ENCODE measurements at places on chromosomes 3 and 15.
A peak's percentile ranks its signal among the peaks of the same experiment; 100 is the strongest.

GRCh38 chr3:58514405-58514804, 22.5 kb downstream of the KCTD6 start:
- DNase-seq: no peak

- no peak for DNase-seq
Measured at GRCh38 chr3:129553171-129553570, 10.2 kb downstream of the H1-8 start.

DNA sequence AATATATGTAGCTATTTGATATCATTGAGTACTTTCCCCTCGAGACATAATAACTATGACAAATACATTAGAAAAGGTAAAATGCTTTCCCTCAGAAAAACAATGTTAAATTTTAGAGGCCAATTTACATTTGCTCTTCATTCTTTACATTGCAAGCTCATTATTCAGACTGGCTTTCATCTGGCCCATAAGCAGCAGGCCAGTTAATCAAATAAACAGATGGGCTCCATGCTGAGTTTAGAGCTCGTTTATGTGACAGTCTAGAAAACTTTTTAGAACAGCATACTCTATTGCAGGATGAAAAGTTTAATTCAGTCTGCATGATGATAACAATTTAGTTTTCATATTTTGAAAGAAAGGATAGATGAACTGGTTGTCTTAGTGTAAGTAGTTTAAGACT, 150.6 kb downstream of the DUT start:
- DNase-seq: no peak

DNA sequence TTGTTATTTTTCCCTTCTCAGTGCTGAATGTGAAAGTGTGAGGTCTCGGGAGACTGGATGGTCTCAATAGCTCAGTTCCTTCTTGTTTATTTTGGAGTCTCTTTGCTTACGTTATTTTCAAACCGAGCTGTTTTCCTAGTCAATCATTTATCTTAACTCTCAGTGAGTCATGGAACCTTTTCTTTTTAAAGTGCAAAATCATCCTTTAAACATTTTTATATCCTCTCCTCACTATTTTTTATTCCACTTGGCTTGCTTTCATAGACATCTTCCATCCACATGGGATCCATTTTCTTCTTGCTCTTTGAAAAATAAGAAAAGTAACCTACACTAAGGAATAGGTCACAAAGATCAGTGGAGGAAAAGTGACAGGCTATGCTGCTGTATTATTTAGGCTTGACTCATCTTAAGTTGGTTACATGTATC, 497.8 kb downstream of the NAALADL2 start:
- DNase-seq: no peak

GRCh38 chr3:62570888-62571287, 197.5 kb upstream of the FEZF2 start:
- DNase-seq: no peak

GRCh38 chr15:86735247-86736040, 655.8 kb downstream of the AGBL1 start:
- no peak for DNase-seq

DNA sequence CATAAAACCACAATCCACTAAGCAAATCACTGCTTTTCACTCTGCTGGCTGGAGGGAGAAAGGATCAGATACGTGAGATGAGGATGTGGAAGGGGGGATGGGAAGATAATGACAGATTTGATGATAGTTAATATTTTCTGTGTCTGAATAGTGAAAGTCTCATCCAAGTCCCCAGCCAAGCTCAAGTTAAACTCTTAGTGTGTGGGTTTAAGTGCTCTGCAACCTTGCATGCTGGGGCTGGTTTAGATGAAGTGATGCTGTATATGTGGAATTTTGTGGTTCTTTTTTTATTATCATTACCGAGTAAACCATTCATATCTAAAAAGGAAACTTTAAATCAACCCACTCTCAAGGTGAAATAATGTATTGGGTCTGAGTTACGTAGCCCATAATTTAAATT, 111.0 kb downstream of the TPRG1 start:
- DNase-seq: no peak

- DNase-seq: no peak
Measured at GRCh38 chr3:176741664-176742047, 455.6 kb downstream of the TBL1XR1 start.

DNA sequence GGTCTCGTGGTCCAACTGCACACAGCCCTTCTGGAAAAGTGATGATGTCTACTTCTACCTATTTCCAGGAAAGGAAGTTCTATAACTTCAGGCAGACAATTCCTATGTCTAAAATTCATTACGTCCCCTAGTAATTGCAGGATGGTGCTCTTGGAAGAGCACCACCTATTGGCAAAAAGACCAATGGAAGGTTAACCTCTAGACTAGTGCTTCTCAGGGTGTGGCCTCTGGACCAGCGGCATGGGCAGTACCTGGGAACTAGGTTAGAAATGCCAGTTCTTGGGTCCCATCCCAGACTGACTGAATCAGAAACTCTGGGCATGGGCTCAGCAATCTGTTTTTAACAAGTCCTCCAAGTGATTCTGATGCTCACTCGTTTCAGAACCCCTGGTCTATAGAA, 258.3 kb upstream of the ICE2 start:
- DNase-seq: peak; percentile 4

GRCh38 chr3:102129760-102130608, 280.7 kb downstream of the NFKBIZ start:
- DNase-seq: no peak

DNA sequence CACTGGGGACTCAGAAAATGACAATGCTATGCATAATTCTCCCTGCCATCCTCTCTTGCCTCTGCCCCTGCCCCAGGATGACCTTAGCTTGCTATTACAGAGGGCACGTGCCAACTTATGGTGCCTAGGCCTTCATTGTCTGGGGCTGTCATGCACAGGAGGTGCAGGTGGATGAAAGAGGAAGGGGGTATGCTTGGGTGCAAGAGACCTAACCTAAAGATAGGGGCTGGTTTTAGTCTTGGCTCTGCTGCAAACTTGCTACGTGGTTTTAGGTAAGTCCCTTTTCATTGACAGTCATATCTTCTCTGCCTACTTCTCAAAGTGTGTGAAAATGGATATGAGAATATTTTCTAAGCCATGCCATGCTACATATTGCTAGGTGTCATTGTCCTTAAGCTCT, 161.3 kb downstream of the EPHB1 start:
- DNase-seq: no peak

DNA sequence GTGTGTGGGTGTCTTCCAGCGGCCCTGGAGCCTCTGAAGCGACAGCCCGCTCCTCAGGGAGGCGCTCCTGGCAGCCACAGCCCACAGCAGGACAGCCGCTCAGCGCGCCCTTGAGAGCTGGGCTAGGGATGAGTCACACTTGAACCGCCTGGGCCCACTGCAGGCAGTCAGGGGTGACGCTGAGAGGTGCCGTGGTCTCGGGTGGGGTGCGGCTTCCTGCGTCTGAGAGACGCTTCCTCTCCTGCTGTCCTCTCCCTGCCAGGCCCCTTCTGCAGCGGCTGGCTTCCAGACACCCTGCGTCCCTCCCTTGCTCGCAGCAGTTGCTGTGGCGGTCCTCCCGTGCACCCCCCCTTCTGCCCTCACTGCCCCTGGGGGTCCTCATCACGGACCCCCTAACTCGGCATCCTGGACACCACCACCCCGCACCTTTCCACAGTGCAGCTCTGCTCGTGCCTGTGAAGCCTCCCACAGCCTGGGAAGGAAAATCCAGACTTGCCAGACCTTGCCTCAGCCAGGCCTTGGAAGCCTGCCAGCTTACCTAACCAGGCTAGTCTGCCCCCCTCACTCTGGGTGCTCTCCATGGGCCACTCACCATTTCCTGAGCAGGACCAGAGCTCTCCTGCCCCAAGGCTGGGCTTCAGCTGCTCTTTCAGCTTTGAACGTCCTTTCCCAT, 1.1 kb upstream of the SPTBN5 start:
- DNase-seq: no peak

- no peak for DNase-seq
Measured at GRCh38 chr15:98628216-98628615, 20.1 kb upstream of the IGF1R start.

GRCh38 chr3:152047465-152047864, 174.0 kb downstream of the SUCNR1 start:
- no peak for DNase-seq

GRCh38 chr15:67110361-67110781, 45.0 kb downstream of the SMAD3 start:
- DNase-seq: no peak

- DNase-seq: no peak
Measured at GRCh38 chr3:144200466-144200865, 228.8 kb downstream of the DIPK2A start.

DNA sequence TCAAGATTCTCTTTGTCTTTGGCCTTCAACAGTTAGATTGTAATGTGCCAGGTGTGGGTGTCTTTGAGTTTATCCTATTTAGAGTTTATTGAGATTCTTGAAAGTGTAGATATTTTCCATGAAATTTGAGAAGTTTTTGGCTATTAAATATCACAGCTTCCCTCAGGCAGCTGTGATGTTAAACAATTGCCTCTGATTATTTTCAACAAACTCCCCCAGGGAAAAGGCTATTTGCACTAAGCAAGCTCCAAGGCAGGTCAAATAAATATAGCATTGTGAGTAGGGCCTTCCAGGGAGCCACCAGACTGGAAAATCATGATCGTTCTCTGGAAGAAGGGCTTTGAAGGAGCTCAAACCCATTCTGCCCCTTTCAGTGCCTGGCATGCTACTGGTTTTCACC, 107.0 kb downstream of the EEFSEC start:
- no peak for DNase-seq

DNA sequence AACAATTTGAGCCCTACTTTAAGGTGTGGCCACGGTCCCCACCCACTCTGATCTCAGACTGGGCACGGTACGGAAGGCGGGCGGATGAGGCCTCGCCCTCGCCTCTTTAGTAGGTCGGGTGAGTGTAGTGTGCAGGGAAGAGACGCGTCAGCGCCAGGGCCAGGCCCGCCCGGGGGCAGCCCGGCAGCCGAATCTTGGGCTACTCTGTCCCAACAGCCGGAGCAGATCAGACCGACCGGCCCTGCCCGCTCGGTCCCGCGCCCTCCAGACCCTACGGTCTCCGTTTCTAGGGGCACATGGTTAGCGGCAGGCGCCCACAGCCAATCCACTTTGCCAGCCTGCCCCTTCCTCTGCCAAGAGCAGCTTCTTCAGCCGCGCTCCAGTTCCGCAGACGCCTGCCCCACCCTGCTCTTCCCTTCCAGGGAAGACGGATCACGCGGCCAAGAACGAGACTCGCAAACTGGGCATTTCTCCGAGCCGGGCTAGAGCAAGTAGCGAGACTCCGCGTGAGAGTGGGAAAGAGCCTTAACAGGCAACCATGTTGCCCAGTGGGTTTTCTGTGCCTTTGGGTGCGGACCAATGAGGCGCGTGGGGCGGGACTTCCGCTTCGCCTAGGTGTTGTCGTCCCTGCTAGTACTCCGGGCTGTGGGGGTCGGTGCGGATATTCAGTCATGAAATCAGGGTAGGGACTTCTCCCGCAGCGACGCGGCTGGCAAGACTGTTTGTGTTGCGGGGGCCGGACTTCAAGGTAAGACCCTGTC, at the start of gene RNF13:
Gene RNF13 (plus strand): TSS at position 610 of the 761 bp plus-strand sequence. CDS start 32,812 bp downstream, outside the sequence.
- peak; percentile 74 for DNase-seq

DNA sequence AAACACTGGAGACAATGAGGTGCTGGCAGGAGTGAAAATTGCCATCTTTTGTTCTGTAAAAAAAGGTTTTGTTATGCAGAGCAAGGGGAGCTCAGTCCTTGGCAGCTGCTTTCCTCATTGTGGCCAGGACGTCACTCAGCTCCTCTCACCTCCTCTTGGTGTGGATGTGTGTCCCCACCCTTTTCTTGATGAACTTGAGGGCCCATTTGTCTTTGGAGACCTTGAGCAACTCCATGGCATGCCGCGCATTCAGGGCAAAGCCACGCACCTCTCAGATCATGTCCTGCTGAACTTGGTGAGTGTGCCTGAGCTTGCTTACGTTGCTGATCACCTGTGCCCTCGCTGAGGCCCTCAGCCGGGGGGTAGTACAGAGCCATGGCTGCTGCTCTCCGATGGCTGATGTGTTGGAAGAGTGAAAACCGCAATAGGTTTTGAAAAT, 24.5 kb upstream of the BDH1 start:
- DNase-seq: no peak

GRCh38 chr3:104785947-104786346, 580.8 kb upstream of the ALCAM start:
- DNase-seq: no peak

GRCh38 chr3:80079886-80080285, 312.1 kb upstream of the ROBO1 start:
- no peak for DNase-seq

DNA sequence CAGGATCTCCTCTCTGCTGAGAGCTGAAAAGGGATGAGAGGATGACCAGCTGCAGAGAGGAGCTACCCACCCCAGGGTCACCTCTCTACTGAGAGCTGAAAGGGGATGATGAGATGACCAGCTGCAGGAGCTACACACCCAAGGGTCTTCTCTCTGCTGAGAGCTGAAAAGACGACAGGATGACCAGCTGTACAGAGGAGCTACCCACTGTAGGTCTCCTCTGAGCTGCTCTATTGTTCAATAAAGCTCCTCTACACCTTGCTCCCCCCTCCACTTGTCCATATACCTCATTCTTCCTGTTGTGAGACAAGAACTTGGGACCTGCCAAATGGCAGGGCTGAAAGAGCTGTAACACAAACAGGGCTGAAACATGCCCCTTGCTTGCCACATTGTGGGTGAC, 149.9 kb downstream of the FMN1 start:
- no peak for DNase-seq

GRCh38 chr15:65339416-65339815, 34.9 kb downstream of the RNU5B-1 start:
- no peak for DNase-seq

- no peak for DNase-seq
Measured at GRCh38 chr3:13782501-13782900, 97.4 kb downstream of the WNT7A start.

DNA sequence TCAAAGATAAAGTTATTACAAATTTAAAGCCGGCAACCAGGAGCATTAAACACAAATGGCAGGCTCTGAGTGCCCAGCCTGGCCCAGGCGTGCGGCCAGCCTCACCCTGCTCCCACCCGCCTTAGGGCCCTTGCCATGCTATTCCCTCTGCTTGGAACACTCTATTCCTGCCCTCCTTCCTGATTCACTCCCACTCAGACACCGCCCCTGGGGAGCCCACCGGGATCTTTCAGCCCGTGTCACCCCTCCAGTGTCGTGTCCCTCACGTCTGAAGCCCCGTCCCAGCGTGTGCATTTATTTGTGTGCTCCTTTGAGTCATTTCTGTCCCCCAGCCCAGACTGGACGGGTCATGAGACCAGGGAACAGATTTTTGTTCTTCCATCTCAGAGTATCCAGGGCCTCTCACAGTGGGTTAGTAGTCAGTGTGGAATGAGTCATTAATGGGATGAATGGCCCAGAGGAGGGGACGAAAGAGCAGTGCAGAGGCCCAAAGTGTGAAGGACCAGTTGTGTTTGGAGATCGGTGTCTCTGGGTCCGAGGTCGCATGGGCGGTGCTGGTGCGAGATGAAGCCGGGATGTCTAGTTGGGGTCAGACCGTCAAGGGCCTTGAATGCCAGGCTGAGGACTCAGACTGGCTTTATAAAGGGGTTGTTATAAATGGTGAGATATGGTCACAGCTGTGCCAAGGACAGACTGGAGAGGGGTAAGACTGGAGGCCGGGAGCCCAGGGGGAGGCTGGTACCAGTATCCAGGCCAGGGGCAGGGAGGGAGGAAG, 58.9 kb upstream of the SLC6A6 start:
- no peak for DNase-seq
